ENCODE measurements at places on chromosomes 5 and 9.

DNA sequence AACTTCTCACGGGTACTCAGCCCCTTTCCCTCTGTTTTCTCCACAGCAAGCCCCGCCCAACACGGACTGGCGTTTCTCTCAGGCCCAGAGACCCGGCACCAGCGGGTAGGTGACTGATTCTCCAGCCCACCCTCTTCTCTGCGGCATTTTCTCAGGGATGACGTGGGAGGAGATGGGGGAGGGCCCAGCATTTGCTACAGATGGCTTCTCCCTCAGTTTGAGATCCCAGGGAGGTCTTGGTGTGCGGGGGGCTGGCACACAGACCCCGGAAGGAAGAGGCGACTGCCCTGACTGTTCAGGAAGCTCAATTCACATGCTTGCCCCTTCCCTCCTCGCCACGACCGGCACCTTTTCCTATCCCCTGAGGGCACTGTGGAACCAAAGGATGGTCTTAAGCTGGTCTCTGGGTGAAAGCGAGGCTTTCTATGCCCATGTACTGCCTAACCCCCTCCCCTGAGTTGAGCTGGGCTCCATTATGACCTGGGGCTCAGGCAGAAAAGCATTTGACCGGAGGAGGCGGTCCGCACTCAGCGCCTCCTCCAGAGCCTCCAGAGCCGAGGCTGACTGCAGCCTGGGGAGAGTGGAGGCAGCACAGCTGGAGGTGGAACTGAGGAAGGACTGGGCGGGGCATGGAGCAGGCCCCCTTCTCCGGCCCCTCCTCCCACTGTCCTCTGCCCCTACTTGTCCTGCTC lies 6.0 kb downstream of the PCDHGC5 start:
- no peak for DNase-seq

DNA sequence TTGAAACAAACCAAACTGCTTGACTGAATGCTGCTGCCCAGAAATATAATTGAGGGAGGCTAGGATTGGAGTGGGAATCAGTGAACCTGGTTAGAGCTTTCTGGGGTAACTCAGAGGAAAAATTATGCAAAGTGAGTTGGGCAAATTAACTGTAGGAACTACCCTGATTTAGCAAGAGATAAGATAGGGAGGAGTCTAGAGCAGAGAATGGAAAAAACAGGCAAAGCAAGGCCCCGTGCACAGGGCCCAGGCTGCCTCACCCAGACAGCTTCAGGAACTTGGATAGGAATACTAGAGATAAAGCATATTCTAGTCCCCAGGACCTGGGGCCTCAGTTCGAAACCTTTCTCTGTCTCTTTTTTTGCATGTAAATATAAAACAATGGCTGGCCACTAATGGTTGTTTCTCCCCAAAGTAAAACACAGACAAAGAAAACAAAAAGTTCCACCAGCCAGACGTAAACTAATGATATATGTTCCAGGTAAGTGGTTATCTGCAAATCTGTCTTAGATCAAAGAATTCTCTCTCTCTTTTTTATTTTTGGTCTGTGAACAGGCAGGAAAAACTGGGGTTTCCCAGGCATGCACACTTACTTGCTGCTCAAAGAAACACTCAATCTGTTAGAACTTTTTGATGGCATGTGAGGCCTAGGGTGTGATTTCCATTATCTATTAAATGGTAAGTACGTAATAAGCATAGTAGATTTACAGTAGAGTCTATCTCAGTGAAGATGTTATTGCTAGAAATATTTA lies 168.1 kb upstream of the MAP3K1 start:
- peak; percentile 34 for DNase-seq

GRCh38 chr5:68482199-68482598 lies 266.6 kb downstream of the PIK3R1 start:
- DNase-seq, result no peak

GRCh38 chr5:61746831-61747575 lies 414.9 kb downstream of the ZSWIM6 start:
- no peak for DNase-seq

Data from CD4-positive, alpha-beta T cell treated with Interleukin-10 for 1 hour (primary cell).